ENCODE measurements at places on chromosomes 16 and 17. TPM values are rescaled to one million over a fixed set of nuclear protein-coding genes. Genes with fewer than 3 reads are reported as not detected.

The ARHGAP44 gene
- 0.90 TPM for polyA plus RNA-seq

The CLEC18B gene
- polyA plus RNA-seq, result not detected

The C17orf107 gene
- polyA plus RNA-seq, result 1.0 TPM

The LLGL2 gene
- 21.8 TPM for polyA plus RNA-seq

The C1QL1 gene
- polyA plus RNA-seq, result not detected

The AOC3 gene
- polyA plus RNA-seq, result not detected

The MC1R gene
- polyA plus RNA-seq, result 0.93 TPM

The HCRT gene
- not detected for polyA plus RNA-seq

The OTOP3 gene
- not detected for polyA plus RNA-seq

The GAS7 gene
- 1.7 TPM for polyA plus RNA-seq

The KRT12 gene
- not detected for polyA plus RNA-seq

The CCL11 gene
- not detected for polyA plus RNA-seq

The TP53TG3C gene
- not detected for polyA plus RNA-seq

The GNG13 gene
- not detected for polyA plus RNA-seq

The G6PC1 gene
- not detected for polyA plus RNA-seq

The KRTAP3-3 gene
- polyA plus RNA-seq, result not detected

The CNTNAP1 gene
- polyA plus RNA-seq, result 1.1 TPM

The PRR35 gene
- not detected for polyA plus RNA-seq

The CCL5 gene
- polyA plus RNA-seq, result 66.3 TPM

The CLEC19A gene
- not detected for polyA plus RNA-seq

The MILR1 gene
- polyA plus RNA-seq, result 1.9 TPM

The TNS4 gene
- polyA plus RNA-seq, result not detected

The FBXW10 gene
- polyA plus RNA-seq, result not detected

The SPATA22 gene
- polyA plus RNA-seq, result not detected

The TRIM25 gene
- 14.0 TPM for polyA plus RNA-seq

The HOXB13 gene
- not detected for polyA plus RNA-seq

The PHOSPHO1 gene
- polyA plus RNA-seq, result 1.0 TPM

The PYY gene
- polyA plus RNA-seq, result not detected

The RHBDF1 gene
- polyA plus RNA-seq, result not detected

The EPOP gene
- polyA plus RNA-seq, result not detected

The FOXF1 gene
- polyA plus RNA-seq, result not detected

The DHRS7C gene
- polyA plus RNA-seq, result not detected

The KRTAP9-4 gene
- not detected for polyA plus RNA-seq

The SERPINF2 gene
- 1.2 TPM for polyA plus RNA-seq

The TPSG1 gene
- not detected for polyA plus RNA-seq

The ITGAD gene
- polyA plus RNA-seq, result not detected

The USP22 gene
- polyA plus RNA-seq, result 43.2 TPM

The TMEM204 gene
- polyA plus RNA-seq, result 2.9 TPM

The TP53TG3 gene
- polyA plus RNA-seq, result not detected

The NLGN2 gene
- not detected for polyA plus RNA-seq

The RNPS1 gene
- polyA plus RNA-seq, result 330 TPM

The KRT20 gene
- not detected for polyA plus RNA-seq

The FAM171A2 gene
- 0.06 TPM for polyA plus RNA-seq

The LPCAT2 gene
- polyA plus RNA-seq, result not detected

The RAD51C gene
- polyA plus RNA-seq, result 36.1 TPM

The SEZ6L2 gene
- not detected for polyA plus RNA-seq

The NPIPB13 gene
- 1.3 TPM for polyA plus RNA-seq

The BORCS6 gene
- polyA plus RNA-seq, result 30.0 TPM

The ASIC2 gene
- polyA plus RNA-seq, result not detected

Measured in IgD-negative memory B cell (primary cell).